ENCODE measurements at places on chromosomes 16 and 17.

DNA sequence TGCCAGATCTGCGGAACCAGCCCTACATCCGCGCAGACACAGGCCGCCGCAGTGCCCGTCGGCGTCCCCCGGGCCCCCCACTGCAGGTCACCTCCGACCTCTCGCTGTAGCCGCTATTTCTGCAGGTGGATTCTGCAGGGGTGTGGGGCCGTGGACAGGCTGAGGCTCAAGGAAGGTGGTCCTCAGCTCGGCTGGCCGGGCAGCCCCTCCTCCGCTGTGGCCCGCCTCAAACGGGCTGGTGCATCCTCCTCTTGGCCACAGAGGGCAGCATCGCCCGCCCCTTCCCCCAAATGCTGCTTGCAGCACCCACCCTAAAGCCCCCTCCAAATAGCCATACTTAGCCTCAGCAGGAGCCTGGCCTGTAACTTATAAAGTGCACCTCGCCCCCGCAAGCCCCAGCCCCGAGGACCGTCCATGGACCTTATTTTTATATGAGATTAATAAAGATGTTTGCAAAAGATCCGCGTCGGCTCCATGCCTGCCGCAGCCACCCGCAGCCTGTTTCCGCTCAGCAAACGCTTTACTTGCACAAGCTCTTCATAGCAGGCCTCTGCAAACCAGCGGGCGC, 14.9 kb downstream of the SPATA32 start:
- no peak for DNase-seq

DNA sequence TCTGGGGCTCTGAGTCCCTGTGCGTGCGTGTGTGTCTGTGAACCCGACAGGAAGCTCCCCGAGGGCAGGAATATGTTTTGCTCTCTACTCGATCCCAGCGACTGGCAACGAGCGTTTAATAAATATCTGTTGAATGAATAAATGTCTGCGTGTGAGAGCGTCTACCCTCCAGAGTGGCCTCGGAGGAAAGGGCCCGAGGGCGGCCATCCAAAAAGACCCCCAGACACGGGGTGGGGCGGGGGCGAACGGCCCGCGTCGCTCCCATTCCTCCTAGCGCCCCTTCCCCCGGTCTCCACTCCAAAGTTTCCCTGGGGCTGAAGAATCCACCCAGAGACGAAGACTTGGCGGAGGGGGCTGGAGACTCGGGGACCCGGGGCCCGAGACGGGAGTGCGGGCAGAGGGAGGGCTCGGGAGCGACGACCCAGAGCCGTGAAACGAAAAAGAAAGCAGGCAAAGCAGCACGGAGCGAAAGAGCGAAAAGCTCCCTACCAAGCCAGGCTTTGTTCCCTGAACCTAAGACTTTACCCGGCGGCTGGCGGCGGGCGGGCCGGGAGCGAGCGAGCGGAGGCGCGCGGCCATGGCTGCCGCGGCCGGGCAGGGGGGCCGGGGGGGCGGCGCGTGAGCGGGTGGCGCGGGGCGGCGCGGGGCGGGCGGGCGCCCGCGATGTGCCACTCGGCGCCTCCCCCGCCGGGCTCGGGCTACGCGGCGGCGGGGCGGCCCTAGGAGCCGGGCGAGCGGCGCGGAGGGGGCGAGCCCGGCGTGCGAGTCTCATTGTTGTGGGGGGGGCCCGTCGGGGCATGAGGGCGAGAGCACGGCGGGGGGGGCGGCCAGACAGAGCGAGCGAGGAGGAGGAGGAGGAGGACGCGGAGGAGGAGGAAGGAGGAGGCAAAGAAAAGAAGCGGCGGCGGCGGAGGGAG, at the start of gene MLLT6:
Gene MLLT6, plus strand, starts transcription at position 668 of the 917 bp plus-strand sequence. CDS start 360 bp downstream, outside the sequence.
- peak; percentile 80 for DNase-seq

- DNase-seq, result no peak
Observed at GRCh38 chr16:54690710-54691109, 240.0 kb upstream of the IRX5 start.

GRCh38 chr17:32927201-32927723, 691 bp upstream of the TMEM98 start:
- DNase-seq, result no peak

- DNase-seq, result no peak
Observed at GRCh38 chr16:26041952-26042668, 350.4 kb downstream of the HS3ST4 start.

DNA sequence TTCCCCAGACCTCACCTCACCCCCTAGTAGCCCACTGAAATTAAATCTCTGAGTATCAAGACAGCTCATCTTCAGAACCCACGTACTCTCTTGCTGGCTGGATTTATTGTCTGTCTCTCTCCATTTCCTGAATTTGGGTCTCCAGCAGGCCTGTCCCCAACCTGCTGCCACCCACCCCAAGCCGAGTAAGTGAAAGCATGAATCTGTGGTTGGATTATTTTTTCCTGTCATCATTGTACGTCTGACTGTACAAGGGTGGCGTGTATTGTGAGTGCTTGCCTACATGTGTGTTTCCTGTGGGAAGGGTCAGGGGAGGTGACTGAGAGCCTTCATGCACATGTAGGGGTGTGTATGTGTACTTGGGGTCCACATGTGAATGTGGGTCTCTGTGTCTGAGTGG, 5.4 kb downstream of the TNP2 start:
- peak; percentile 30 for DNase-seq

DNA sequence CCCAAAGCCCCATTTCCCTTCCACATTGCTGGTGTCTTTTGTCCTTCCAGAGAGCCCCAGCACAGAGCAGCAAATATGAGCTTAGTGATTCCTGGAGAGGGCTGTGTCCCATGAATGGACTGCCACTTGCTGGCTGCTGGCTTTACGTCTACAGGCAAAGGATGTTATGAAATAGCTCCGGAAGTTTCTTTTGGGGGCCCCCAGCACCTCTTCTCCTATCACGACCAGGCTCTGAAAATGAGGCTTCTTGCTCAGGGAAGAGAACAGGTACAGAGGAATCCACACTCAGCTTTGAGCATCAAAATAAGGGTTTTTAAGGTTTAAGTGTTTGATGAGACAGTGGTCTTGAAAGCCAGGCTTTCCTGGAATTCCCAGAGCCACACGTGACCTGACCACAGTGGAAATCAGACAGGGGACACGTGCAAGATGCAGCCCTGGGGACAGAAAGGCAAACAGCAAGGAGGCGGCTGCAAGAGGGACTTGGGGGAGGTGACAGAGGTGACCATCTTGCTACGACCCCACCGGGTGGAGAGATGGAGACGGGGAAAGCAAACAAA, 58.1 kb downstream of the ZDHHC7 start:
- no peak for DNase-seq

- no peak for DNase-seq
Observed at GRCh38 chr16:28882551-28883160, 4.4 kb downstream of the ATP2A1 start.

DNA sequence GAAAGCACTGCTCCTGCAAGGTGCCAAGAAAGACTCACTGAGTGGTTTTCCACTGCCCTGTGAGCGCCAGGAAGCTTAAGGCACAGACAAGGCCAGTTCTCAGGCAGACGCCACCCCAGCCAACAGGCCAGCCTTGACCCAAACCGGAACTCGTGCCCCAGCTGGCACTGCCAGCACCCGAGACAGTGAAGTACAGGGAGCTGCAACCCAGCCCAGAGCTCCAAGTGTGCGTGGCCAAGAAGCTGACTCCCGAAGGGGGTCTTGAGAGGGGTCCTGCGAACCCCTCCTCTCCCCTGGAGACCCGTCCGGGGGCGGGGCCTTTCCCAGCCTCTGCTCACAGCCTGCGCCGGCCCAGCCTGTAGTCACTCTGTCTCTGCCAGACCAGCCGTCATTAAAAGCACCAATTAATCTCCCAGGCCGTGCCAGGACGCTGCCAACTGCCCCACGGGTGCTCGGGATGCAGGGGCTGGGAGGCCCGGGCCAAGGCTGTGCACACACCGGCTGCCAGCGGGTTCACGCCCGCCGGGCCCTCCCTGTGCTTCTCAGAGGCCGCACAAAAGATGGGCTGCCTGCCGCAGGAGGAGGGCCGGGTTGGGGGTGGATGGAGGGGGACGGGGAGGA, 4.4 kb upstream of the SOX8 start:
- no peak for DNase-seq

- DNase-seq, result no peak
Observed at GRCh38 chr17:75342996-75343395, 53.8 kb upstream of the SLC25A19 start.

GRCh38 chr17:47225436-47225858, 16.3 kb downstream of the MYL4 start:
- no peak for DNase-seq

GRCh38 chr17:19713462-19713861, 2.9 kb downstream of the SLC47A2 start:
- no peak for DNase-seq

DNA sequence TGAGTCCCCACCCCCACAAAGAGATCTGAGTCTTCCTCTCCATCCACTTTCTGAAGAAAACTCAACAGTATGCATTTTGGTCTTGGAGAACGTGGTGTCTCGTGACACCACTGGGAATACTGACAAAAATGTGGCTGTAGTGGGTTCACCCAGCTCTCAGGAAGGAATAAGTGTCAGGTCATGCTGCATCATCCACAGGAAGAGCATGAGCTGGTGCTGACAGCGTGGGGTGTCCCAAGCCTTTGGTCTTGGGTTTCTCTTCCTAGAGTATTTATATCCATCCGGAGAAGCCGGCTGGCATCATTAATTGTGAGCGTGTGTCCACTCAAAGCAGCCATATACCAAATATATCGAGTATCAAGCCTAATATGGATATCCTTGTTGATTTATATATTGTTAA, 55.9 kb downstream of the C17orf67 start:
- DNase-seq, result no peak

- no peak for DNase-seq
Observed at GRCh38 chr17:56640116-56640515, 46.6 kb downstream of the NOG start.

DNA sequence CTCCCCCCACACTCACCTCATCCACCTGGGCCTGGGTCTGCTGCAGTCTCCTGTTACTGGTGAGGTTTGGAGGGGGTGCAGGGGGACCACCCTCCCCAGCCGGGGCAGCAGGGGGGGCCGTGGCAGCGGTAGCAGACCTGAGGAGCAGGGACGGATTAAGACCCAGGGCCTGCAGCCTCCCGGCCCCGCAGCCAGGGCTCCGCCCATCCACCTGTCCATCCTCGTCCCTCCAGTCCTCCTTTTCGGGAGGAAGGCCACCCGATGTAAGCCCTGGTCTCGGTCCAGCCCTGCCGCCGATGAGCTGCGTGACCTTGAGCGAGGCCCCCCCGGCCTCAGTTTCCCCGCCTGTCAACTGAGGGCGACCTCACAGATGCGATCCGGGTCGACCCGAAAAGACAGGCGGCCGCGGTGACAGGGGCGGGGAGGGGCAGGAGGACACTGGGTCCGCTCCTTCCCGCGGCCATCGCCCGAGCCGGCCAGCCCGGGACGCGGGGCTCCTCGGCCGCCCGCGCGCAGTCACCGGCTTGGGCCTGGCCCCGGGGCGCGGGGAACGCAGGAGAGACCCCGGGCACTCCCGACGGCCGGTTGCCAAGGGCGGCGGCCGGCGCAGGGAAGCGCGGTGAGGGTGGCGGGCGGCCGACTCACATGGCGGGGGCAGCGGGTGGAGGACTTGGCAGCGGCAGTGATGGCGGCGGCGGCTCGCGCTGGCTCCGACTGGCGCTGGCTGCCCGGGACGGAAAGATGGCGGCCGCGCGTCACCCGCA, at the start of gene VAMP2:
Gene VAMP2, minus strand, starts transcription at position 716 of the 764 bp plus-strand sequence. Its CDS starts 69 bp downstream, at position 647.
- peak; percentile 75 for DNase-seq

- no peak for DNase-seq
Observed at GRCh38 chr17:2369551-2370210, 31.2 kb downstream of the MNT start.

- DNase-seq, result no peak
Observed at GRCh38 chr17:49203796-49204195, 6.6 kb downstream of the GNGT2 start.

DNA sequence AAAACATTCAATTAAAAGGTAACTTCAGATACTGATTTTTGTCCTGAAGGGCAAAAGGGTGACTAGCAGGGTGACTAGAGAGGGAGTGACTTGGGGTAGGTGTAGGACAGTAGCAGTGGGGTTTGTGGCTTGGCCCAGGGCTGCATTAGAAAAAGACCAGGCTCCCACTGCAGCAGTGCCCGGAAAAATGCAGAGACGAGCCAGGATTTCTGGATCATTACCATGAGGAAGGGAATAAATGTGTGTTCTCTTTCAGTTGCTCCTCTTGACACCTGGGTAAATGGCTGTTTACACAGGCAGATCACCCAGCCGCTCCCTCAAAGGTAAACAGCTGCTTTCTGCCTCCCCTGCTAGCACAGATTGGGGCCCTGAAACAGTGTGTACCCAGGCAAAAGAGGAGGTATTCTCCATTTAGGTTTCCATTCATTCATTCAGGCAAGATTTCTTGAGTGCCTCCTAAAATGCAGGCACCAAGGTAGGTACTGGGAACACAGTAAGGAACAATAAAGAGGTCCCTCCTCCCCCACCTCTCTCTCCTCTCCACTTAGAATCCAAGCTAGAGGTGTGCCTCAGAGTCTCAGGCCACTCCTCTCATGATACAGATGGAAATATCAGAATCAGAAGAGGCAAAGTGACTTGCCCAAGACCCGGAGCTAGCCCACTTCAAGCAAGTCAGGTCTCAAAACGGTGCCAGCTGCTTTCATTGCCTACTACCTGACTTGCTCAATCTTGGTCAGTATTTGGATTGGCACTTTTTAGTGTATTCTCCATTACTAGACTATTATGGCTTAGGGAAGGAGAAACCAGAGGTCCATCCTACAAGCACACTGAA, 15.2 kb upstream of the TOX3 start:
- no peak for DNase-seq

GRCh38 chr16:66422366-66422765, 4.7 kb upstream of the BEAN1 start:
- DNase-seq, result no peak

DNA sequence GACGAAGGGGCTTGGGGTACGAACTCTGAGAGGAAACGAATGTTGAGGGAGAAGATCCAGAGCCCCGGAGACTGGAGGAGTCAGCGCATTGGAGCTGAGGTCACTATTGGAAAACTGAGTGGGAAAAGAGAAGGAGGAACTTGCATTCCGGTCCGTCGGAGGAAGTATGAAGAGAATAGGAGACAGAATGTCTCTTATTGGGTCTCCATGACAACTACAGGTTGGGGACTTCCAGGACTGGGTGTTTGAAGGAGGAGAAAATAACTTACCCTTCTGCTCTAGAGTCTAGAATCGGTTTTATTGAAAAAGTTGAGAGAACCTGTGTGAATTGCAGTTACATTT, 537 bp downstream of the GOSR1 start:
- DNase-seq, result no peak

DNA sequence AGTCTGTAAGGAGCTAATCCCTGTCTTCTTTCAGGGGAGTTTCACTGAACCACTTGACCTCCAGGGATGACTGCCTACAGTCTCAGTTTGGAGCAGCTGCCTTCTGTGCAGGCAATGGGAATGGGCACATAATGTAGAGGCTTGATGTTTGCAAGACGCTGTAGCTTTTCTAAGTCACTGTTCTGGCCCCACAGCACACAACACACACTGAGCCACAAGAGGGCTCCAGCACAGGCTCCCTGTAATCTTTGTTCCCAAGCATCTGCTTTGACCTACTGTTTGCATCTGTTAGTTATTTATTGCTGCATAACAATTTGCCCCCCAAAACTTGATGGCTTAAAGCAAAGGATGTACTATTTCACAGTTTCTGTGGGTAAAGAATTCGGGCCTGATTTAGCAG, 419.0 kb upstream of the ASIC2 start:
- DNase-seq, result no peak

Data from stimulated activated CD4-positive, alpha-beta T cell treated with anti-CD3 and anti-CD28 coated beads, Interleukin-4, amount 100 ng/mL, for 4 hours (primary cell).